Activated naive CD4-positive, alpha-beta T cell treated with anti-CD3 and anti-CD28 coated beads for 36 hours (primary cell): ENCODE measurements at places on chromosomes 11 and 22. TPM values are rescaled to one million over a fixed set of nuclear protein-coding genes. Genes with fewer than 3 reads are reported as not detected.

KCNJ4 gene
- total RNA-seq: not detected

DNA sequence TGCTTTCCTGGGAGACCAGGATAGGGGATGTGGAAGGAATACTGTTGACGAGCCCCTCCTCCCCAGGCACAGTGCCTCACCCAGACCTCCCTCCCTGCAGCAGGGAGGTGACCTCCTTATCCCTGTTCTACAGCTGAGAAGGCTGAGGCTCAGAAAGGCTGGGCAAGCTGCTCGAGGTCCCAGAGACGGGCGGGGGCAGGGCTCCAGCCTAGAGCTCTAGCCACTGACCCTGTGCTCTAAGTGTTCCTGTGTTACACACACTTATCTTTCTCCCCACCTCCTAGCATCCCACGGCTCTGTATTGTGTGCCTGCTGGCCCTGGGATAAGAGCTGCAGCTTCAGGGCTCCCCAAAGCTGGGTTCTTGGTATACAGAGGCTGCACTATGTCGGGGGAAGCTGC lies 7.9 kb downstream of the CCDC134 start:
- DNase-seq: no peak
- no peak overlapping the region for H3K4me3 ChIP-seq
- H3K4me1 ChIP-seq: peaks cover 14% of the 10 kb centered on the region
- no peak overlapping the region for H3K27ac ChIP-seq

DNA sequence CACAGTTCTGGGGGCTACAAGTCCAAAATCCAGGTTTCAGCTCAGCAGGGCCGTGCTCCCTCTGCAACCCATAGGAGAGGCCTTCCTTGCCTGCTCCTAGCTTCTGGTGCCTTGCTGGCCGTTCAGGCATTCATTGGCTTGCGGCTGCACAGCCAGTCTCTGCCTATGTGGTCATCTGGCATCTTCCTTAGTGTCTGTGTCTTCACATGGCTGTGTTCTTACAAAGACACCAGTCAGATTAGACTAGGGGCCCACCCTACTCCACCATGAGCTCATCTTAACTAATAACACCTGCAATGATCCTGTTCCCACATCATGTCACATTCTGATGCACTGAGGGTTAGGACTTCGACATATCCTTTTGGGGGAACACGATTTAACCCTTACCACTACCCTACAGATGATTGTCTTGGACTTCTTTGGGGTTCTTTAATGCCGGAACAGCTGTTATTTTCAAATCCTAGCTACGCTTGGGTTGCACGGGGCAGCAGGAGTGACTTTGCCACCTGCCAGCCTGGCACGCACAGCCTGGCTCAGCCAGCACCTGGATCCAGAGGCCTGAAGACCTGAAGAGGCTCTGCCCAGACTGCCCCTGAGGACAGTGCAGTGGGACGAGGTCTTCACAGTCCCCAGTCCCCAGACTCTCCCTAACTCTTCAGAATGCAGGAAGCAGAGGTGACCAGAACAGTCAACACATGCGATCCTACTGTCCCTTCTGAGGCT lies 7.7 kb upstream of the NEAT1 start:
- H3K4me3 ChIP-seq: no peak overlapping the region
- peaks cover 9% of the 10 kb centered on the region for H3K36me3 ChIP-seq
- peaks cover 27% of the 10 kb centered on the region for H3K4me1 ChIP-seq
- DNase-seq: no peak
- H3K27ac ChIP-seq: no peak overlapping the region
- H3K27me3 ChIP-seq: no peaks in the 10 kb centered on the region

- H3K4me3 ChIP-seq: peak within 1 kb of the TSS; percentile 66
- peak; percentile 40 for DNase-seq
- H3K27me3 ChIP-seq: peaks cover 32% of the 10 kb centered on the region
- H3K36me3 ChIP-seq: no peaks in the 10 kb centered on the region
- H3K4me1 ChIP-seq: peaks cover 36% of the 10 kb centered on the region
Measured at GRCh38 chr11:69640995-69641581, at the start of gene CCND1. Gene CCND1 (plus strand): TSS chr11:69641156. CDS start chr11:69641314, 158 bp downstream.

DNA sequence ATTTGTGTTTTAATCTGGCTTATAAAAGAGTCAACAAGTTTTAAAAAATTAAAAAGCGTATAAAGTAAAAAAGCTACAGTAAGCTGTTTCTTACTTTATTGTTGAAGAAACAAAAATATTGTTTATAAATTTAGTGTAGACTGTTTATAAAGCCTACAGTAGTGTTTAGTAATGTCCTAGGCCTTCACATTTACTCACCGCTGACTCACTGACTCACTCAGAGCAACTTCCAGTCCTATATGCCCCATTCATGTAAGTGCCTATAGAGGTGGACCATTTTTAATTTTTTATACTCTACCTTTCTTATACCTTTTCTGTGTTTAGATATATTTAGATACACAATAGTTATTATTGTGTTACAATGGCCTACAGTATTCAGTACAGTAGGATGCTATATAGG lies 12.2 kb downstream of the MPPED2 start:
- no peak overlapping the region for H3K4me3 ChIP-seq
- H3K4me1 ChIP-seq: no peaks in the 10 kb centered on the region
- no peak overlapping the region for H3K27ac ChIP-seq
- H3K27me3 ChIP-seq: no peaks in the 10 kb centered on the region
- no peaks in the 10 kb centered on the region for H3K36me3 ChIP-seq
- DNase-seq: no peak

- H3K36me3 ChIP-seq: no peaks in the 10 kb centered on the region
- no peak overlapping the region for H3K27ac ChIP-seq
- H3K4me1 ChIP-seq: peaks cover 1% of the 10 kb centered on the region
- no peaks in the 10 kb centered on the region for H3K27me3 ChIP-seq
- H3K4me3 ChIP-seq: no peak overlapping the region
Measured at GRCh38 chr11:62011881-62012280, 44.4 kb upstream of the FTH1 start.

ADM2 gene
- 7.5 TPM for total RNA-seq

HOATZ gene
- not detected for total RNA-seq

GRCh38 chr11:12762696-12763324 lies 88.6 kb downstream of the TEAD1 start:
- no peak for DNase-seq
- no peaks in the 10 kb centered on the region for H3K4me1 ChIP-seq
- no peaks in the 10 kb centered on the region for H3K36me3 ChIP-seq
- H3K27me3 ChIP-seq: peaks cover 11% of the 10 kb centered on the region
- H3K4me3 ChIP-seq: no peak overlapping the region
- no peak overlapping the region for H3K27ac ChIP-seq

DNA sequence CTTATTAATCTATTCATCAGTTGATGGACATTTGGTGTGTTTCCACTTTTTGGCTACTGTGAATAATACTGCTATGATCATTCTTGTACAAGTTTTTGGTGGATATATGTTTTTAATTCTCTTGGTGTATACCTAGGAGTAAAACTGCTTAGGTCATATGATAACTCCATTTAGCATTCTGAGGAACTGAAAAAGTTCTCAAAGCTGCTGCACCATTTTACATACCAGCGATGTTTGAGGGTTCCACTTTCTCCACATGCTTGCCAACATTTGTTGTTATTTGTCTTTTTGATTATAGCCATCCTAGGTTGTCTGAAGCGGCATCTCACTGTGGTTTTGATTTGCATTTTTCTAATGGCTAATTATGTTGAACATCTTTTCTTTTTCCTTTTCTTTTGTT lies 4.1 kb upstream of the ACER3 start:
- no peaks in the 10 kb centered on the region for H3K27me3 ChIP-seq
- no peak overlapping the region for H3K4me3 ChIP-seq
- peaks cover 5% of the 10 kb centered on the region for H3K4me1 ChIP-seq
- H3K36me3 ChIP-seq: no peaks in the 10 kb centered on the region
- DNase-seq: no peak

DNA sequence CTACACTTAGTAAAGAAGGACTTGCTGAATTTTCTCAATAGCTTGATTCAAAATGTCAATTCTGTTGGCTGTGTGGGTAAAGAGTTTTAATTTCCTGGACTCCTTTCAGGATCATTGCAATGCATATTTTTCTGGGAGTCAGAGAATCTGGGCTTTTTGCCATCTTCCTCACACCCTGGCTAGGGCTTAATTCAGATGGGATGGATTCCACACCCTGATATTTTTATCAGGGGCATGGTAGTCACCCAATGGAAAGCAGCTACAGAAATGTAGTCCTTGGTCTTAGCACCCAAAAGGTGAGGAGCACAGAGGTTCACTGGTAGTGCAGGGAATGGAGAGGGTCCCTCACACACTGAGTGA lies 79.3 kb downstream of the SGSM3 start:
- peaks cover 3% of the 10 kb centered on the region for H3K36me3 ChIP-seq
- no peak for DNase-seq

DNA sequence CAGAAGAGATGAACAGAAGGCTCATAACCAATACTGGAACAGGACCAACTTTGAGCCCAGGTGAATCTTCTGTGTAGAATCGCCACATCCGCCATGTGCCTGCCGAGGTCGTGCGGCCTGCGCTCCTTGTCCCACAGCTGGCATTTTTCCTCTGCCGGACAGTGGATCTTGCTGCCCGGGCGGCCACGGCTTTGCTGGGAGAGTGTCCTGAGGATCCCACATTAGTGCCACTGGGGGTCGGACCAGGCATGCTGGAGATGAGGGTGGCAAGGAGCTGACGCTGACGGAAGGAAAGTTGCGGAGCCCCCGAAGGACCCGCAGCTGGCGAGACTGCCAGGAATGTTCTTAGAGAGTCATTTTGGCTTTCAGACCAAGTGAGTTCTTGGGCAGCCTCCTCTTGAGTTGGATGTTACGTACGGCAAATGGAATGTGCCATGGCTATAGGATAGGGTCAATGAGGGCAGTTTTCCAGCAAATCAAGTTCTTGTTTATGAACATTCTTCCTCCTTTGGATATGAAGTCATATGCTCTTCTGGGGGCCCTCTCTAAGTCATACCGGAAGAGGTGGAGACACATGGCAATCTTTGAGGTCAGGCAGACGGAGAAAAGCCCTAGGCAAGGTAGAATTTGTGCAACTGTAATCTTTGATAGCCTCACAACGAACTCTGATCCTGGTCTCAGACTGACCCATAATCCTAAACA lies 57.4 kb upstream of the NUP160 start:
- peaks cover 3% of the 10 kb centered on the region for H3K4me1 ChIP-seq
- H3K4me3 ChIP-seq: no peak overlapping the region
- DNase-seq: no peak
- H3K27me3 ChIP-seq: no peaks in the 10 kb centered on the region
- H3K36me3 ChIP-seq: no peaks in the 10 kb centered on the region

GRCh38 chr22:45972889-45973253 lies 4.1 kb downstream of the WNT7B start:
- H3K4me3 ChIP-seq: no peak overlapping the region
- peaks cover 11% of the 10 kb centered on the region for H3K4me1 ChIP-seq
- peaks cover 58% of the 10 kb centered on the region for H3K27me3 ChIP-seq
- H3K27ac ChIP-seq: no peak overlapping the region
- DNase-seq: no peak

GRCh38 chr22:22667966-22668880 lies 23.8 kb downstream of the GGTLC2 start:
- no peaks in the 10 kb centered on the region for H3K27me3 ChIP-seq
- no peak for DNase-seq
- no peak overlapping the region for H3K27ac ChIP-seq
